Endothelial cell of umbilical vein (primary cell): ENCODE measurements at places on chromosomes 5 and 9. TPM values are rescaled to one million over a fixed set of nuclear protein-coding genes. Genes with fewer than 3 reads are reported as not detected.

The MINAR2 gene
- not detected in 2 replicates for total RNA-seq

The LMAN2 gene
- total RNA-seq: 151 and 160 TPM in 2 replicates

The IFNA2 gene
- total RNA-seq: not detected in 2 replicates

The WNK2 gene
- total RNA-seq: not detected in 2 replicates

The UGT3A2 gene
- total RNA-seq: not detected in 2 replicates

The GARNL3 gene
- 5.2 and 8.3 TPM in 2 replicates for total RNA-seq

The MLANA gene
- total RNA-seq: not detected in 2 replicates

The TMEM232 gene
- total RNA-seq: 0.37 and 0.38 TPM in 2 replicates

The BHMT2 gene
- total RNA-seq: 0.71 and 0.76 TPM in 2 replicates

The DIPK1B gene
- 242 and 253 TPM in 2 replicates for total RNA-seq

The SLC36A2 gene
- not detected in 2 replicates for total RNA-seq

The DNAH5 gene
- total RNA-seq: 0.35 and 1.7 TPM in 2 replicates

The C5orf63 gene
- total RNA-seq: 4.0 and 5.3 TPM in 2 replicates

The KCNV2 gene
- not detected in 2 replicates for total RNA-seq
